ENCODE measurements at places on chromosomes 2 and 18.

- no peak for DNase-seq
Measured at GRCh38 chr18:51195451-51196117, 1.9 kb downstream of the MEX3C start.

DNA sequence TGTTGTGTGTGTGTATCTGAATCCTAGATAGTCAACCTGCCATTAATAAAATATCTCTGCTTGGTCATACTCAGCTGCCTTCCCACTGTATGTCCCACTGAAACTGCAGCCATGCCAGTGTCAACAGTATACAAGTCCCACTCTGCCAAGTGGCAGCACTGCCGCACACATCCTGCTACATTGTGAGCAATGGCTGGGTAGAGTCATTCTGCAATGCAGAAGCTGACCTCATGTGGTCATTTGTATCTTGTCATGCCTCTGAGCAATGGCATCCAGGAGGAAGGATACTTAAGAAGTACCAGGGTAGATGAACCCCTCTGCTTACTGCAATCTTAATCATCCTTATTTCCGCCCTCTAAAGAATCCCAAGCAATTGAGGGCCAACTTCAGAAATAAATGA lies 302.2 kb upstream of the DDX18 start:
- no peak for DNase-seq

GRCh38 chr2:233300401-233300800 lies 7.2 kb upstream of the SAG start:
- no peak for DNase-seq

DNA sequence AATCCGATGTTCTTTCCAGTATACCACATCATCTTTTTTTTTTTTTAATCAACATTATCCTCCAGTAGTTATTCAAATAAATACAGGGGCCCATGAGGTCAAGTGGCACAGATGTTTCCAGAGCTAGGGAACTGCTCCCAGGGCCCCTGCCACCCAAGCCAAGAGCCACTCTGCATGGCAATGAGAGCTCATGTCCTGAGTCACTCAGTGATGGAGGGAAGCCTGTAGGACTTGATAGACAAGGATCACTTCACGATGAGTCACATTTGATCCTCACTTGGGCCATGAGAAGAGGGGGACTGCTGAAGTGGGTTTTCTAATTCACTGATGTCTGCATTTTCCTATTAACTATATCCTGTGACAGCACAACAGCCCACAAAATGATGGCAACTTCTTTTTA lies 127.0 kb upstream of the PKDCC start:
- DNase-seq, result no peak

DNA sequence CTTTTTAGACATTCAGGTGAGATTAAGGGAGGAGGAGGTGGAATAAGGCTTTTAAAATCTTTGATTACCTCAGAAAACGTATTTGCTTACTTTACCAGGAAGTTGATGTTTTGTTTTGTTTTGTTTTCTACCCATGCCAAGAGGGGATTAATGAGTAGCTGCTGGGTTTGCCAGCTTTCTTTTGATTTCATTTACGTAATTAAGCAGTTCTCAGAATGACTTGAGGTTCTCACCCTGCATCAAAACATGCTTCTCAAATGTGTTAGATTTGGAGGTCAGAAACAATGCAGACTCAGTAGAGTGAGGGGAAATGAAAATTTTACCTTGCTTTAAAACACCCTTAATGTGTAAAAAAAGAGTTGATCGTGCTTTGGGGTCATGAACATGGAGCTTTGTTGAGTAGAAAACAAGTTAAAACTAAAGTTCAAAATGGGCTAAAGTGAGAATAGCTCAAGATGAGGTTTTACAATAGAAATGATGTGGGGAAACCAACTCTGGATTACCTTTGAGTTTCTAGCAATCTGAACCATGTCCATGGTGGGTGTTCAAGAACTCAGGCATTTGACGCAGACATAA lies 217.1 kb upstream of the EPAS1 start:
- no peak for DNase-seq
